Smooth muscle cell of the brain vasculature (primary cell): ENCODE measurements at places on chromosomes 7 and 10.

- no peak for DNase-seq
Observed at GRCh38 chr7:105926131-105926530, 36.9 kb upstream of the CDHR3 start.

GRCh38 chr7:137986252-137987017 is 15.5 kb downstream of the CREB3L2 start:
- no peak for DNase-seq

DNA sequence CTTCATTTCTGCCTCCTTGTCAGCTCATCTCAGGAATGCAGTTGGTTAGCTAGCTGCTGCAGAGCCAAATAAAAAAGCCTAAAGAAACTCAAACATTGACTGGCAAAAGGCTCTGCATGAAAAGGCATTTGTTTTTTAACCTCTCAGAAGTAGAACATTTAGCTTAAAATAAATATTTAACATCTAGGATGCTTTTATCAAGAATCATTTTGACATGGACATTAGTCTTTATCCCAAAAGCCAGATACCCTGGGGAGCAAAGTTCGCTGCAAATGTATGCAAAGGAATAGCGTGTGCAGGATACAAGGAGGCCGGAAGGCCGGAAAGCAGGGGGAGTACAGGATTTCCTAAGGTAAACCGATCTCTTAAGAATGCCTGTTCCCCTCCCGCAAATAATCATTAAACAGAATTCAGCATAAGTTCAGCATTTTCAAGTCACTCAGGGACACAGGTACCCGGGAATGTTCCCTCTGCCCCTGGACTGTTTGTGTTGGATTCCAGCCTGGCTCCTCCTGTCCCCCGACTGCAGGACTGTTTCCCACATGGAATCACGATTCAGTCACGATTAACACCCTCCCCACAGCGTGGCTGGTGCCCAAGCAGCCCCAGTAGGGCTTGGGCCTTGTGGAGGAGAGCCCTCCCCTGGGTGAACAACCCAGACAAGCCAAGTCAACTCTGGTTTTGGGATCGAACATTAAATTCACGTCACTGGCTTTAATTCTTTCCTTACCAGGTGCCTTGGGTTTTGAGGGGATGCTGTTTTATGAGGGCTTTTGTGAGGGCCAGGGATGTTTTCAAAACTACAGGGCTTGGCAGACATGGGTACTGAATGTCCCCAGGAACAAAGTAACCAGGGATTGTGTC is 97.8 kb downstream of the HIPK2 start:
- no peak for DNase-seq

- DNase-seq = no peak
Observed at GRCh38 chr10:109977382-109977806, 30.4 kb upstream of the ADD3 start.

GRCh38 chr10:26801831-26802230 is 58.9 kb downstream of the ABI1 start:
- DNase-seq = no peak
